Muscle of arm (tissue), 14 donors: ENCODE measurements at places on chromosomes 5 and 9.
A peak's percentile ranks its signal among the peaks of the same experiment; 100 is the strongest.

- DNase-seq: no peak
Observed at GRCh38 chr9:27659571-27659970, 86.3 kb upstream of the C9orf72 start.

- DNase-seq: no peak
Observed at GRCh38 chr5:158586054-158586453, 513.7 kb downstream of the EBF1 start.

DNA sequence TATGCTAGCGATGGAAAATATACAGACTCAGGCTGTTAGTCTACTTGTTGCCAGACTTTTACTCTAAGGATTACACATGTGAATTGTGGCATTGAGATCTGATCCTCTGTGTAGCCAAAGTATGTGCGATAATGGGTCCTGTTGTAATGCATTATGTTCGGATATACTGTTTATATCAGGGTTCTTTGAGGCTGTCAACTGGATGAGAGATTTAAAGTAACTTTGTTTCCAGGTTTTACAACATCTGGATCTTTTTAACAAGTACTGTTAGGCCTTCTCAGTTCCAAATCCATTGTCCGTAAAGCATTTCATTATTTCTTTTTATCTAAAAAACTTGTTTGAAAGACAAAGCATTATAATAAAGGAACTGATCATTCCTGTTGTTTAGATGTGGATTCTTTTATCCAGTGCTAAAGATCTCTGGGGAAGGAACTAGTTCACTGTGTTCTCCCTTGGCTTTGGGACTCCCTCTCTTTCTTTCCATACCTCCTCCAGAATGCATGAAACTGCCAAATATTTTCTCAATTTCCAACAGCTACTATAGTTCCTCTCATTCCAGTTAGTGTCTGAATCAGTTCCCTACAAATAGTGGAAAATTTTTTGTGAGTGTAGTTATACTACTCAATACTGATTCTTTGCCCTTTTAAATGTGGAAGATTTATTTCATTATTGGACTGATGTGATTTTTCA lies 68.8 kb downstream of the HACD4 start:
- DNase-seq: peak; percentile 69

DNA sequence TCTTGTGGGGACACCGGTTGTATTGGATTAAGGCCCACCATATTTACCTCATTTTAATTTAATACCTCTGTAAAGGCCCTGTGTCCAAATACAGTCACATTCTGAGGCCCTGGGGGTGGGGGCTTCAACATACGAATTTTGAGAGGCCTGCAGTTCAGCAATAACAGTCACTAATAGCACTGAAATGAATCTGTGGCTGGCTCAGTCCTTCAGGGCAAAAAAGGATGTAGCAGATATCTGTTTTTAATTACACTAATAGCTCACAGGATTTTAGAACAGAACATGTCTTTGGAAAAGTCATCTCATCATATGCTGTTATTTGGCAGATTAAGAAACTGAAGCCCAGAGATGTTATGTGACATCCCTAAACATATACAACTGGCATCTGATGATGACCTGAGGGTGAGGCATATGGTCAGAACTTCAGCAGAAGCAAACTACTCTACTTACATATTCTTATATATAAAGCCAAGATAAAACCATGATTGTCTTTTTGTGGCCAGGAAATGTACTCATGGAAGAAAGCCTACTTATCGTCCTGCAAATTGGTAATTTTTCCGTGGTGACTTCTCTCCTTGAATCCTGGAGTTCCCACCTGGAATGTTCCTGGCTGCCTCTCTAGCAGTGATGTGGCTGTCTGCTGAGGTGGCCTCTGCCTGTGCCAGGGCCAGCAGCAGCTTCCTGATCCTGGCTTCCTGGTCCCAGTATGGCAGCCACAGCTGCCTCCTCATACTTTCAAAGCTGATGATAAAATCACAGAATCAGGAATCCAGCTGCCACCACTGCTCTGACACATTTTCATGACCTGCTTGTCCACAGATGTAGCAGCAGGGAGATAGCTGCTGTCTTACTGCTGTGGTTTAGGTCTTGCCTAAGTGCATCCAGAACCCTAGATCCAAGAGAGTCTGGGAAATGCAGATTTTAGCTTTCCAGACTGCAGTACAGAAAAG lies 72.1 kb upstream of the ANKRD55 start:
- DNase-seq: no peak

GRCh38 chr5:94759961-94760360 lies 141.5 kb downstream of the SLF1 start:
- DNase-seq: no peak

GRCh38 chr5:113376640-113377039 lies 58.1 kb downstream of the TSSK1B start:
- DNase-seq: no peak

DNA sequence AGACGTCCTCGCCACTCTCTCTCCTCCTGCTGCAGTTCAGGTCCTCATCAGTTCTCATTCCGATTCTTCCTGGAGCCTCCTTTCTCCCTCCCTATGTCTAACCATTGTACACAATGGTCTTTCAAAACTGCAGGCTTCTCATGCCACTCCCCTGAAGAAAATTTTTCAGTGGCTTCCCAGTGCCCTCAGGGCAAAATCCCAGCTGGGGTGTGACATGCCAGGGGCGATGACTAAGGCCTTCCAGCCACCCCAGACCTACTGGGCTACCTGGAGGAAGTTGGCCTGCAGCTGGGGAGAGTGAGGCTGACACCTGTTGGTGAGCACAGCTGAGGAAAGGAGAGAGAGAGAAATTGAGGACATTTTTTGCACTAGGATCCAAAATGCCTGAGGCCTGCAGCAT lies 65.2 kb downstream of the SREK1 start:
- no peak for DNase-seq
